Amygdala (tissue), 56 donors: ENCODE measurements at places on chromosomes 2 and 18.

DNA sequence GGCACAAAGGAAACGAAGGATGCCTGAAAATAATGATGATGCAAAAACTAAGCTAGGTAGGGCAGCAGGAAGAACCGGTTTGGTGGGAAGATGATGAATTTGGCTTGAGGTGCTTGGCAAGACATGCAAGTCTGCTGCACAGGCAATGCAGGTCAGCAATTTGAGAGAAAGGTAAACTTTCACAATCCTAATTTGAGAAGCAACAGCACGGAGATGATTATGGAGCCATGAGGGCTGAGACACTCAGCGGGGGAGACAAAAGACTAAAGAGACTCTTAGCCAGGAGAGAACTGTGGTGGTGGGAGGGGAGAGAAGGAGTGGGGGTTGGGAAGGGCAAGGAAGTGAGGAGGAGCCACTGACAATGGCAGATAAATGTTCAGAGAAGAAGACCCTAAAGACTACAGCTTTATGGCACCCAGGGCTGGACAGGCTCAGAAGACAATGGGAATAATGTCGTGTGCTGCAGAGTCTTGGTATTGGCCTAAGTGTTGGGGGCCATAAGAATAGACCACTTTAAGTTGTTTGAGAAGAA is 19.4 kb upstream of the RNF149 start:
- DNase-seq: no peak

GRCh38 chr18:68469049-68469625 is 245.8 kb downstream of the TMX3 start:
- no peak for DNase-seq

- no peak for DNase-seq
Observed at GRCh38 chr18:42578792-42579191, 536.7 kb downstream of the RIT2 start.

DNA sequence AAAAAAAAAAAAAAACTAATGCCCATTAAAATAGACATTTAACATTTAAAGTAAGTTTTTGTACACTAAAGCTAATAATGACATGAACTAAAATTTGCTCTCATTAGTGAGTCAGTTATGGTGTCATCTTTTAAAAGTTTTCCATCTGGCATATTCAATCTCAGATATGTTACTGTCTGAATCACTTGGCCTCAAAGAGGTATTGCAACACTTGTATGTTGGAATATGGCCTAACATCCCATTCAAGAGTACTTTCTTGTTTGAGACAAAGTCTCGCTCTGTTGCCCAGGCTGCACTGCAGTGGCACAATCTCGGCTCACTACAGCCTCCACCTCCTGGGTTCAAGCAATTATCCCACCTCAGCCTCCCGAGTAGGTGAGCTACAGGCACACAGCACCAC is 169.7 kb downstream of the TMEM163 start:
- no peak for DNase-seq

GRCh38 chr2:19119326-19120001 is 239.0 kb downstream of the OSR1 start:
- peak; percentile 55 for DNase-seq
